ENCODE measurements at places on chromosomes 1 and 21. TPM values are rescaled to one million over a fixed set of nuclear protein-coding genes. Genes with fewer than 3 reads are reported as not detected.

IFT25 gene
- total RNA-seq: 68.3 TPM

TMOD4 gene
- 1.8 TPM for total RNA-seq

MEX3A gene
- 0.97 TPM for total RNA-seq

VAMP4 gene
- total RNA-seq: 18.9 TPM

CAPZA1 gene
- 228 TPM for total RNA-seq

TMCO2 gene
- 0.82 TPM for total RNA-seq

TBX19 gene
- 7.2 TPM for total RNA-seq

CYP2J2 gene
- 0.76 TPM for total RNA-seq

TMEM52 gene
- 0.88 TPM for total RNA-seq

GRCh38 chr1:92973203-92973897 lies 12.1 kb upstream of the DIPK1A start:
- no peaks in the 10 kb centered on the region for H3K27me3 ChIP-seq
- peaks cover 80% of the 10 kb centered on the region for H3K4me1 ChIP-seq
- H3K4me3 ChIP-seq: peak overlapping the region; percentile 60
- no peaks in the 10 kb centered on the region for H3K36me3 ChIP-seq
- DNase-seq: no peak
- H3K27ac ChIP-seq: peak overlapping the region; percentile 85

- peak overlapping the region; percentile 21 for H3K27ac ChIP-seq
- no peaks in the 10 kb centered on the region for H3K36me3 ChIP-seq
- no peaks in the 10 kb centered on the region for H3K27me3 ChIP-seq
- peaks cover 46% of the 10 kb centered on the region for H3K4me1 ChIP-seq
Measured at GRCh38 chr1:204418174-204419063, 6.8 kb upstream of the PPP1R15B start.

GRCh38 chr1:243731974-243732625 lies 117.9 kb downstream of the AKT3 start:
- H3K4me3 ChIP-seq: no peak overlapping the region
- no peak for DNase-seq
- no peaks in the 10 kb centered on the region for H3K27me3 ChIP-seq
- no peak overlapping the region for H3K27ac ChIP-seq
- peaks cover under 1% of the 10 kb centered on the region for H3K4me1 ChIP-seq

GRCh38 chr1:101145449-101145820 lies 91.4 kb upstream of the S1PR1 start:
- H3K4me3 ChIP-seq: no peak overlapping the region
- no peaks in the 10 kb centered on the region for H3K36me3 ChIP-seq
- no peak for DNase-seq
- H3K4me1 ChIP-seq: peaks cover 43% of the 10 kb centered on the region
- H3K27me3 ChIP-seq: no peaks in the 10 kb centered on the region
- no peak overlapping the region for H3K27ac ChIP-seq

DNA sequence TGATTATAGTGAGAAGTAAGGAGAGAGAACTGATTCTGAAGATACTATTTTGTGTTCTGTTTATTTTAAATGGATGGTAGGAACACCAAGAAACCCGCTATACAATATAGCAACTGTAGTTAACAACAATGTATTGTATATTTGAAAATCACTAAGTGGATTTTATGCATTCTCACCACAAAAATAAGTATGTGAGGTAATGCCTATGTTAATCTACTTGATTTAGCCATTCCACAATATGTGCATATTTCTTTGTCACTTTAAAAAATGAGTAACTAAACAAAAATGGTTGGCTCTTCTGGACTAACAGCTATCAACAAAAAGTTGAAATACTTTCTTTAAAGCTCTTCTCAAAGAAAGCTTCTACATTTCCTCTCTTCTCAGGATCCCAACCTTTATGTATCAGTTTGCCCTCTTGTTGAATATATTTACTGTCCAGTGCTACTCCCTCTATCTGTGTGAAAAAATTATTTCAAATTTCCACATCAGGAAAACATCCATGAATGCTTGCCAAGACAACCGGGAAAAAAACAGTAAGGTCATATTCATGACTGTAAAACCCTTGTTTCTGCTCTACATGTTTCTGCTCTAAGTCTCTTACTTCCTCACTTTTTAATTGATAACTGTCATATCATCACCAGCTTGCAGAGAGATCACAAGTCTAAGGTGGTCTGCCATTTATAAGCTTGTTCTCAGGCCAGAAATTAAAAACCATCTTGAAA lies 27.0 kb downstream of the CLCA4 start:
- no peak overlapping the region for H3K4me3 ChIP-seq
- no peak for DNase-seq
- H3K36me3 ChIP-seq: no peaks in the 10 kb centered on the region

GRCh38 chr1:93051961-93052360 lies 27.1 kb upstream of the MTF2 start:
- no peaks in the 10 kb centered on the region for H3K36me3 ChIP-seq
- no peak for DNase-seq
- H3K4me1 ChIP-seq: no peaks in the 10 kb centered on the region
- no peak overlapping the region for H3K27ac ChIP-seq
- H3K4me3 ChIP-seq: no peak overlapping the region
- H3K27me3 ChIP-seq: no peaks in the 10 kb centered on the region

DNA sequence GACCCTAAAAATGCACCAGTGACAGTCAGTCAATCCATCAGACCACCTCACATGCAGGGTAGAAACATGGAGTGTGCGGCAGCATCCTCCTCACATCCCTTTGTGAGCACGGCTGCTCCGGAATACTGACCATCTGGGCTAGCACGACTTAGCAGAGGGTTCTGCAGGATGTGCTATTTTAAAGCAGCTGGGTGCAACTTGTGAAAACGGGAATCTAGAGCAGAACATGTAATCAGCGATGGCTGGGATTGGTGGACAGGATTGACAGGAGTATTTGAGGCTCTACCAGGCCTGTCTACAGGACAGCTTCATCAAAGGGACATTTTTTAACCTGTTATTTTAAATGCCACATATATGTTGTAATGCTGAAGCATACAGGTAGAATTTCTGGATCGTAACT lies 16.8 kb upstream of the PLEKHM2 start:
- no peaks in the 10 kb centered on the region for H3K4me1 ChIP-seq
- H3K27ac ChIP-seq: no peak overlapping the region
- DNase-seq: no peak
- no peak overlapping the region for H3K4me3 ChIP-seq
- no peaks in the 10 kb centered on the region for H3K27me3 ChIP-seq
- H3K36me3 ChIP-seq: no peaks in the 10 kb centered on the region

- no peak for DNase-seq
- peaks cover 4% of the 10 kb centered on the region for H3K27me3 ChIP-seq
- H3K4me1 ChIP-seq: no peaks in the 10 kb centered on the region
Measured at GRCh38 chr1:174075245-174075692, 53.1 kb upstream of the RC3H1 start.

GRCh38 chr1:3560251-3560871 lies 50.9 kb downstream of the MEGF6 start:
- no peaks in the 10 kb centered on the region for H3K4me1 ChIP-seq
- DNase-seq: no peak
- no peak overlapping the region for H3K27ac ChIP-seq
- no peaks in the 10 kb centered on the region for H3K27me3 ChIP-seq
- no peak overlapping the region for H3K4me3 ChIP-seq

GRCh38 chr1:183191833-183192232 lies 5.8 kb downstream of the LAMC2 start:
- H3K27ac ChIP-seq: no peak overlapping the region
- no peak overlapping the region for H3K4me3 ChIP-seq
- no peak for DNase-seq
- peaks cover 23% of the 10 kb centered on the region for H3K27me3 ChIP-seq
- no peaks in the 10 kb centered on the region for H3K36me3 ChIP-seq

DNA sequence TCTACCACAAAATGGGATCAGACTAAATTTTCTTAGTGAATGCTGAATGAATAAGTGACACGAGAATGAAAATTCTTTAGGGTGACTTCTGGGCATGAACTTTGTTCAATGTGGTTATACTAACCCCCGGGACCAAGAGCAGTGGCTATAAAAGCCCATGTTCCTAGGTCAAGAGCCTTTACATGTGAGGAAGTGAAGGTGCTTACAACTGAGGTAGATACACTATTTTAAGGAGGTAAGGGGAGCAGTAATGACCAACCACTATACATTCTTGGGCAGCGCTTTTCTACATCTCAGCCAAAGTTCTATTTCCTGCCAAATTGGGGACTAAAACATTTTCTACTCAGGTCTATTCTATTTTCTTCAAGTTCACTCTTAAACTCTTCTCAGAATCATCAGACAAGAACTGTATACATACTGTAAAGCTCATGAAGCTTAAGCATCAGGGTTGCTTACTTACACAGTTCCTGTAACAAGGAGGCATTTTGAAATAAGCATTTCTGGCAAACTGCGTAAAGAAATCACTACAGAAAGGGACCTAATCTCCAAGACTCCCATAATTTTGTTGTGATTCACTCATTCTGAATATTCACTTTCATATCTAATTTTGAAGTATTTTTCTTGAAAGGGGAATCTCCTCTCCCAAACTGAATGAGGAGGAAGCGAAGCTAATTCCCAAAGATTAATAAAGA lies 8.5 kb upstream of the ARHGAP29 start:
- H3K27me3 ChIP-seq: peaks cover 70% of the 10 kb centered on the region
- peaks cover 14% of the 10 kb centered on the region for H3K36me3 ChIP-seq
- DNase-seq: no peak

GRCh38 chr1:2347896-2348295 lies 43.5 kb downstream of the MORN1 start:
- H3K27me3 ChIP-seq: no peaks in the 10 kb centered on the region
- H3K4me3 ChIP-seq: no peak overlapping the region
- no peak for DNase-seq

- peak; percentile 40 for DNase-seq
- H3K4me3 ChIP-seq: peak overlapping the region; percentile 15
- no peaks in the 10 kb centered on the region for H3K36me3 ChIP-seq
- peaks cover 31% of the 10 kb centered on the region for H3K4me1 ChIP-seq
- peaks cover 92% of the 10 kb centered on the region for H3K27me3 ChIP-seq
- no peak overlapping the region for H3K27ac ChIP-seq
Measured at GRCh38 chr1:181485287-181486097, 2.2 kb downstream of the CACNA1E start.

DNA sequence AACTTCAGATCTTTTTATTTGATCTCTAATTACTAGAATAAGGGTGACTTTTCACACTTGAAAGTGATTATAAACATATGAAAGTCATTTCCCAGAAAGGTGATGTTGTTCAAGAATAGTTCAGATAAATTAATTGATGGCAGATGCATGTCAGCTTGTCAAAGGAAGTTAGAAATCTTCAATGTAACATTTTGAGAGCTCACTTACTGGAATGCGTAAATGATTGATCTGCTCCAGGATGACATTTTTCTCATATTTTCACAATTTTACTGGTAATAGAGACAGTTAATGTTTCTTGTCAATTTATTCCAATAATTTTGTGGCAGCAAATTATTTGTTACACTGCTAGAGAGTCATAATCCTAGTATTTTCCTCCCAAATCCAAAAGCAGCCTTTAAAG lies 424.2 kb downstream of the PLA2G4A start:
- no peak overlapping the region for H3K27ac ChIP-seq
- no peaks in the 10 kb centered on the region for H3K27me3 ChIP-seq
- H3K36me3 ChIP-seq: no peaks in the 10 kb centered on the region
- no peak overlapping the region for H3K4me3 ChIP-seq
